ENCODE measurements at places on chromosomes 12 and 14.

DNA sequence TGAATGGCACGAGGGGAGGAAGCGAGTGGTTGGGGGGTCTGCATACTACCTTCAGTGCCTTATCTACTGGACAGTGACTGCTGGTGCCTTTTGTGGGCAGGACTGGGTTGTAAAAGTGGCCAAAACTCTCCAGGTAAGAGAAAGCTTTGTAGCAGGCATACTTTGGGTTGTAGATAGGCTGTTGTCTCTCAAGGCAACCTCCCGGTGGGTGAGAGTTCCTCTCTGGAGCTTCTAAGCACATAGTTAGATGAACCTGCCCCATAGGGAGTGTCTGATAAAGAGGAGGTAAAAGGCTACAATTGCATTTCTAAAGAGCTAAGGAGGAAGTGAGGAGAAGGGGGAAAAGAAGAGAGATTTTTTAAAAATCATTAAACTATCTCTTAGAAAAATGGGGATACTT, 4.2 kb upstream of the DAD1 start:
- no peak for DNase-seq

- DNase-seq: no peak
Observed at GRCh38 chr14:100633406-100633805, 46.2 kb upstream of the BEGAIN start.

- DNase-seq: no peak
Observed at GRCh38 chr14:38387821-38388220, 131.9 kb upstream of the CLEC14A start.

GRCh38 chr12:3655328-3655900, 97.5 kb downstream of the CRACR2A start:
- no peak for DNase-seq

DNA sequence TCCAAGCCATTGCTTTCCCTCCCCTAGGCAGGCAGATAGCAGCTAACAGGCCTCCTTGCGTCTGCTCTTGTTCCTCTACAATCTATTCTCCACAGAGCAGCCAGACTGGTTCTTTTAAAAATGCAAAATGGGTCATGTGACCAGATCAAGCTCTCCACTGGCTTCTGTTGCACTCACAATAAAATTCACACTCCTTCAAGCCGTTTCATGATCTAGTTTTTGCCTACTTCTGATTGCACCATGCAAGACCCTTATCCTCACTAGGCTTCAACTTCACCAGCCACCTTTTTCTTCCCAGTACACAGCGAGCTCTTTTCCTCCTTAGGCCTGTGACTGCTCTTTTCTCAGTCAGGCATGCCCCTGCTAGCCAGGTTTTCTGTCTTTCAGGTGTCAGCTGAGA, 6.1 kb upstream of the KRAS start:
- no peak for DNase-seq

DNA sequence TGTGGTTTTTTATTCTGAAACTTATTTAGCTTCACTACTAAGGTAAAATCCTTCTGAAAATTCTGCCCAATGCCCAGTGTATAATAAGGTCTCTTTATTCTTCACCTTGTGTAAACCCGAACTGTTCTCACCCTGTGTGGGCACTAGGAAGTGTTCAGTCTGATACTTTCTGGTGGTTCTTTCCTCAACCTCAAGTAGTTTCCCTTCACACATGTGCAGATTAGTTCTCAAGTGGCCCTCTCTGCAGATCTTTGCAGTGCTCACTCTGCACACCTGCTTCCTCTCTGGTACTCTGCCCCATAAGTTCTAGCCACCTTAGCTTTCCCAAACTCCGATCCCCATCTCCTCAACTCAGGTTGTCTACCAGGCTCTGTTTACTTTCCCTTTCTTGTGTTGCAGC, 61.6 kb downstream of the RAD51B start:
- DNase-seq: no peak

DNA sequence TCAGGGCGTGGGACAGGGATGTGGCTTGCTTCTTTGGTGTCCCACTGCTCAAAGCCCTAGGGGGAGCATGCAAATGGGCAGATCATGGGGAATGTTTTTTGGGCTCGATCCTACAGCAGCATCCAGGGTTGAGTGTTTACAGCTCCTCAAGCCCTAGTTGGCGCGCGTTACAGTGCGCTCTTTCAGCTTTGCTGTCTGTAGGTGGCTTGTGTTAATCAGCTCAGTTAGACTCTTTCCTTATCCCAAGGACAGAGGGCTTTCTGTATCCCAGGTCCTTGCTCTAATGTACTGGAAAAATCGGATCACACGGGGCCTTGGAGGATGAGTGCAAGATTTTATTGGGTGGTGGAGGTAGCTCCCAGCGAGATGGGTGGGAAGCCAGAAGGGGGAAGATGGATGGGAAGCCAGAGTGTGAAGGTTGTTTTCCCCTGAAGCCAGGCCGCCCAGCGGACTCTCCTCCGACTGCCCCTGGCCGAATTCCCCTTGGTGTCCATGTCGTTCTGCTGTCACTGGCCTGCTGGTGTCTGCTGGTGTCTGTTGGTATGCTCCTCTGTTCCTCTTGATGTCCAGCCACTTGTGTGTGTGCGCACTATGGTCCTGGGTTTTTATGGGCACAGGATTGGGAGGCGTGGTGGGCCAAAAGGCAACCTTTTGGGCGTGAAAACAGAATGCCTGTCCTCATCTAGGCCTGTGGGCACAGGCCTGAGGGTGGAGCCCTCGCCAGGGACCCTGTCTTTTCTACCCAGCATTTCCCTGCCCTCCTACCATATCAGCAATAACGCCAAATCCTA, 10.7 kb upstream of the TXNRD1 start:
- no peak for DNase-seq

- DNase-seq: no peak
Observed at GRCh38 chr12:98612696-98613334, 19.3 kb downstream of the SLC25A3 start.

DNA sequence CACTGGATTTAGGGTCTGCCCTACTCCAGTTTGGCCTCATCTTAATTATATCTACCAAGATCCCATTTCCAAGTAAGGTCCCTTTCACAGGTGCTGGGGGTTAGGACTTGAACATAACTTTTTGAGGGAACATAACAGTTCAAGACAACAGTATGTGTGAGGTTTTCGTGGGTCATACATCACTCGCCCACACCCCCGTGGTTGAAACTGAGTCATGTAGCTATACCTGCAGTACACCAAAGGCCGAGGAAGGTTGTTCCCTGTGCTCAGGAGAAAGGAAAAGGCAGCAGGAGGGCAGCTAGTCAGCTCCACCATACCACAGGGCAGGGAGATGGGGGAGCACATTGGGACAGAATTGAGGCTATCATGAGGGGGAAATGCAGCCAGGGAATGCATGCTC, 167.0 kb downstream of the PPM1H start:
- no peak for DNase-seq

DNA sequence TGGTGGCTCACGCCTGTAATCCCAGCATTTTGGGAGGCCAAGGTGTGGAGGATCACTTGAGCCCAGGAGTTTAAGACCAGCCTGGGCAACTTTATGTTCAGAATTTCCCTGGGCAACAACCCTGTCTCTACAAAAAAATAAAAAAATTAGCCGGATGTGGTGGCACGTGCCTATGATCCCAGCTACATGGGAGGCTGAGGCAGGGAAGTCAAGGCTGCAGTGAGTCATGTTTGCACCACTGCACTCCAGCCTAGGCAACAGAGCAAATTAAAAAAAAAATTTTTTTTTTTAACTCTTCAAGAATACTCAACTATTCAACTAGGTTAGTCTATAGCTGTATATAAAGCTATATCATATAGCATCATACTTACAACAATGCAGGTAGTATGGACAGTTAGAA, 113.0 kb downstream of the RALGAPA1 start:
- DNase-seq: no peak

GRCh38 chr12:93318720-93319522, 58.8 kb upstream of the NUDT4 start:
- DNase-seq: no peak

DNA sequence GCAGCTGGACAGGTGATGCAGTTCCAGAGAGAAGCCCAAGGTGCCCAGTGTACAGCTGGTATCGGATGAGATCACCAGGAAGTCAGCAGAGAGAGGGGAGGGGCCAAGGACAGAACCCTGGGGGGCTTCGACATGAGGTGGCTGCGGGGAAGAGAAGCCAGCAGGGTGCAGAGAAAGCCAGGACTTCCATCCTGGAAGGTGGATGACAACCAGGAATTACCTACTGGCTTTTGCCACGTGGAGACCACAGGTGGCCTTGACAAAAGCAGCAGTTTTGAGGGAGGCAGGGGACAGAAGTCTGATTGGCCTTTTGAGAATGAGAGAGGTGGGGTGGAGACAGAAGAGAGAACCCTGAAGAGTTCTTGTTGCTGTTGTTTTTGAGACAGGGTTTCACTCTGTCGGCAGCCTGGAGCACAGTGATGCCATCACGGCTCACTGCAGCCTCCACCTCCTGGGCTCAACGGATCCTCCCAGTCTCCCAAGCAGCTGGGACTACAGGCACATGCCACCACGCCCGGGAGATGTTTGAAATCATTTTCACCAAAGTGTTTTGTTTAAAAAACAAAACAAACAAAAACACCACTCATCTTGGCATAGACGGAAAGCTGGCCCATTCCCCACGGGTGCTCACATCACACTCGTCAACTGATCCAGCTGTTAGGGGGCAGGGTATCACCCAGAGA, 35.2 kb downstream of the CDC42BPB start:
- no peak for DNase-seq

DNA sequence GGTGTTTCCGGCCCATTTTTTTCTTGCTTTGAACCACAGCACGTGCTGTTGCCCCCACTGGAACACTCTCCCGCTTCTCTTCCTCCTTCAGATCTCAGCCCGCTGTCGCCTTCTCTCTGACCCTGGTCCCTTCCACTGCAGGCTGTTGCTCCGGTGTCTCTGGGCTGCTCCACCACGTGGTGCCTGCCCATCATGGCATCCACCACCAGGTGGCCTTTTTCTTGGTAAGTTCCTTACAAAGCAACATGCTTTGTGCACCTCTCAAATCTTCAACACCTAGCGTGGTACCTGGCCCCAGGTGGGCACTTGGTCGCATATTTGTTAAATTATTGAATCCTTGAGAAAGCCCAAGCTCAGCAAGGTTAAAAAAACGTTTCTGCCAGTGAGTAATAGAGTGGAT, 19.1 kb downstream of the TUNAR start:
- no peak for DNase-seq

DNA sequence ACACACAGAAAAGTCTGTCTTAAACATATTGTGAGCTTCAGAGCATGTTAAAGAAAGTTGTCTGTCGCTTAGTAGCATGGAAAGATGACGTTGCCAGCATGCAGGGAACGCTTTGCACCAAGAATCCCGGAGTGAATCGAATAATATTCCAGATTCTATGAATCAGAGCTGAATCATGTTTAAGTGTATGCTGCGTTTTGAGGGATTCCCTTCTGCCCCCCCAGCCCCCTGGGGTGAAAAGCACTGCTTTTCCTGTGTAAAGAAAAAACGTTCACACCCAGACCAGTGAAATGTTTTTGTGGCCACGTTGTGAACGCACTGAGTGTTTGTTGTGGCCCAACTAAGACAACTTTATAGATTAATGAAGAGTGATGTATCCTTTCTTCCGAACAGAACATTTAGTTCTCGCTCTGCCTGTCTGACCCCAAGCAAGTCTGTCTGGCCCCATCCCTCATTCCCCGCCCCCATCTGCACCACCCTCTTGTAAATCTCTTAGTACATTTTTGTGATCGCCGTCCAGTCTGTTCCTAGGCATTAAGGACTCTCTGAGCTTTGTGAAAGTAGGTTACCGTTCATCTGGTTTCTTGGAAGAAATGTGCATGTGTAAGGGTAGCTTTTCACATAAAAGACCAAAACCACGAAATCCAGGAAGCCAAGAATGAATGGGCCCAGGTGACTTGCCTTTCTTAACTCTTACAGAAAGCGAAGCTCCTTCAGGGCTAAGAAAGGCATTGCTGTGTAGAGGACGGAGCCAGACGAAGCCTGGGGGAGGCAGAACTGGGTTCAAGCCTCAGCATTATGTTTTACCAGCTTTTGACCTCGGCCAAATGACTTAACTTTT, 103.0 kb downstream of the SAMD4A start:
- DNase-seq: peak; percentile 57

DNA sequence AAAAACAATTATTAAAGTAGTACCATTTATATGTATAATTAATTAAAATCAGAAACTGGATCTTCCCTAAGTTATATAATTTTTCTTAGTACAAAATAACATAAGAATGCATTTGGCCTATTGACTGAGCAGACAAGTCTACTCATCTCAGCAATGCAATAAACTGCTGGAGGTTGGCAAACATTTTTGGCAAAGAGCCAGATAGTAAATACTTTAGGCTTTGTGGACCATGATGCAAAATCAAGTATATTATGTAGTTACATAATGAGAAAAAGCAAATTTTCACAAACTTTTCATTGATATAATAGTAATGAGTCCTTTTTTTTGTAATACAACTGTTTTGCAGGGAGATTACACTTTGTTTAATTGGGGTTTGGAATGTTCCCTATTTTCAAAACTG, 30.9 kb downstream of the ERGIC2 start:
- peak; percentile 5 for DNase-seq

DNA sequence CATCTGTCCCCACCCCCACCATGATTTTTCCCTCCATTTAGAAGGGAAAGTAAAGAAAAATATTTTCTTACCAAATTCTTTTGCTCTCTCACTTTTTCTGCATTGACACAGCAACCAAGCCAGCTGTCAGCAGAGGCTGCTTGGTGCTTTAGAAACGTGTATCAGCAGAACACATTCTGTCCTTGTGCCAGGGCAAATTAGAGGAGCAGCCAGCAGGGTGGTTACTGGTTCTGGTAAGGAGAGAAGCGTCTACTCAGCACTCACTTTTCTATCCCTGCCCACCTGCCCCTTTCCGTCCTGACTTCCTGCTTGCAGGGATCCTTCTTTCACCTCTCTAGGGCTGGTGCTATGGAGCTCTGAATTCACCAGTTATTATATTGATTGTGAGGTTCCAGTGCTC, 327.5 kb upstream of the PDE3A start:
- DNase-seq: no peak

- no peak for DNase-seq
Observed at GRCh38 chr14:80464531-80465149, 253.3 kb upstream of the DIO2 start.

DNA sequence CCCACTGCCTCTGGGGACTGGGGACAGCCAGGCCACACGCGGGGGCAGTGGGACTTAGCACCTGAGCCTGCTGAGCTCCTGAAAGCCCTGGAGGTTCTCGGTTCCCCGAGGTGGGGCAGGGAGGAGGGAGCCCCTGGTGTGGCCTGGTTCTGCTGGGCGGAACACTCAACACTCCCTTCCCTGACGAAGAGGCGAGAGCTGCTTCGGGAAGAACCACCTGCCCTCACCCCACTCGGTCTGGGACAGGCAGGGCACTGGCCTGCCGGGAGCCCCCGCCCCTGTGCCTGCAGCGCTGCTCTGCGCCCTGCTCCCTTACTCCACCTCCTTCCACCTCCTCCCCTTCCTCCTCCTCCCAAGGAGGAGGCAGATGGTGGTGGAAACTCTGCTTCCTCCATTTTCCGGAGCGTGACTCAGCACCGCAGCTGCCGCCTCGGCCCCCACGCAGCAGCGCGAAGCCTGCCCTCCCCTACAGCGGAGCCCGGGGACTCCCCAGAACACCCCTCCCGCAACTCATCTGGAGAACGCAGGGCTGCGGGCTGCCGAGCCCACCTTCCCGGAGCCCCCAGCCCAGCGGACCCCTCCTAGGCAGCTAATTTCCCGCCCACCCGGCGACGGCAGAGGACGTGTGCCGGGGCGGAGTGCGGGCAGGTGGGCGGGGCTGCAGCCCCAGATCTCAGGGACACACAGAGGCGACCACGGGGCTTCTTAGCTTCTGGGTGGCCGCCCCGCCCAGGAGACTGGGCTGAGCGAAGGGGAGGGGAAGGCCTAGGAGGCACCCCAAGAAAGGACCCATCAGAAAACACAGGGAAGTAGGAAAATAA, 11.7 kb upstream of the INF2 start:
- peak; percentile 47 for DNase-seq

- DNase-seq: no peak
Observed at GRCh38 chr14:54026671-54027070, 70.0 kb upstream of the BMP4 start.

Measured in fibroblast of skin of left biceps (primary cell).